ENCODE measurements at places on chromosomes 5 and 9. TPM values are rescaled to one million over a fixed set of nuclear protein-coding genes. Genes with fewer than 3 reads are reported as not detected.

TAS2R1 gene
- total RNA-seq: not detected

DNA sequence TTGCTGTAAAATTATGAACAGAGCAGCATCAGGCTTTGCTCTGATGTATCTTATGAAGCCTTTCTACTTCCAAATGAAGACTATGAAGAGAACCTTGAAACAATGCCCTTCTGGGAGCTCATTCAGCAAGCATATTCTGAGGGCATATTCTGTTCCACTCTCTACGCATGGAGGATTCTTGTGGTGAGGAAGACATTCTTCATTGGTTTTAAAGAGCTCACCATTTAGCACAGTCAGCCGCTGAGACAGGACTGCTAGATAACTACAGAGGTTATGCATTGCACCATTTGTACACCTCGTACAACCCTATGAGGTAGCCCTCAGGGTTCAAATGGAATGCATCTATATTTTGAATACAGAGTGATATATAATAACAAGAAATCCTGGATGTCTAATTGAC, 61.0 kb downstream of the INVS start:
- no peak for DNase-seq

DNA sequence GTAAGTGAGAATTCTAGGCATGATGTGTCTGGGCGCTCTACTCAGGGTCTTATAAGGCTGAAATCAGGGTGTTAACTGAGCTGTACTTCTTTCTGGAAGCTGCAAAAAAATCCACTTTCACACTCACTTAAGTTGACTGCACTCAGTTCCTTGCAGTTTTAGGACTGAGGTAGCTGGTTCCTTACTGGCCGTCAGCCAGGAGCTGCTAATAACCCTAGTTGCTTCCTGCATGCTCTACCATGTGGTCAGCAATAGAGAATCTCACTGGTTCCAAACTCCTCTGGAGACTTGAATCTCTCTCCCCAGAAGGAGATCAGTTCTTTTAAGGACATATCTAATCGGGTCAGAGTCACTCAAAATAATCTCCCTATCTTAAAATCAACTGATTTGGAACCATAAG, 911.2 kb downstream of the EFNA5 start:
- DNase-seq: no peak

GRCh38 chr5:179403426-179404147, 58.3 kb upstream of the ADAMTS2 start:
- no peak for DNase-seq

DNA sequence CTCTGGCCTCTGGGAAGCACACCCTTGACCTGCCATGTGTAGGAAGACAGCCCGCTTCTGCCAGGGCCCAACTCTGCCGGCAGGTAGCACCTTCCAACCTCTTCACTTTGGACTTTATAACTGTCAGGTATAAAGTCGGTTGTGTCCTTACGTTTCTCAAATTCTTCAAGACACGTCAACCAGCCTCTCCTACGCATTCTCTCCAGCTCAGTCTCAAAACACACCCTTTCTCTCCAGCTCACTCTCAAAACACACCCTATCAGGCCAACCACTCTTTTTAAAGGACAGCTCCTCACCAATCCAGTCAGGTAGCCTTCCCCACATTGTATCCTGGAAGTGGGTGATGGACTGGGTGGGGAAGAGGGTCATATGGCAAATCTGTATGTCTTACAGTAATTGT, 13.5 kb downstream of the FXN start:
- no peak for DNase-seq

DNA sequence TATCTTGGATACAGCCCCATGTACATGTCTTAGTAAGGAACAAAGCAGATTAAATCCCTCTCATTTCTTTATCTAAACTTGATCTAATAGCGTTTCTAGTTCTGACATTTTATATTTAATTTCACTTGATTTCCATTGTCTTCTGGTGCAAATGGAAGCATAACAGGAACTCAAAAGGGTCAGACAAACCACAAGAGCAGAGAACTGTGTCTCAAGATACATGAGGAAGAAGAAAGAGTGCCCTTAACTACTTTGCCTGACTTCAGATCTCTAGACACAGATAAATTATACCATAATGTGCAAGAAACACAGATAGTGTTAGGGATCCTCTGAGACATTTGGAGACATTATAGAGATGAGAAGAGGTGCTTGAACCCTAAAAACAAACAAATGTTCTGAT, 20.7 kb upstream of the STX17 start:
- no peak for DNase-seq

GRCh38 chr5:104023739-104024138, 461.1 kb upstream of the NUDT12 start:
- no peak for DNase-seq

- DNase-seq: no peak
Measured at GRCh38 chr9:93166699-93167098, 17.2 kb upstream of the WNK2 start.

LCN10 gene
- 8.8 TPM for total RNA-seq

DNA sequence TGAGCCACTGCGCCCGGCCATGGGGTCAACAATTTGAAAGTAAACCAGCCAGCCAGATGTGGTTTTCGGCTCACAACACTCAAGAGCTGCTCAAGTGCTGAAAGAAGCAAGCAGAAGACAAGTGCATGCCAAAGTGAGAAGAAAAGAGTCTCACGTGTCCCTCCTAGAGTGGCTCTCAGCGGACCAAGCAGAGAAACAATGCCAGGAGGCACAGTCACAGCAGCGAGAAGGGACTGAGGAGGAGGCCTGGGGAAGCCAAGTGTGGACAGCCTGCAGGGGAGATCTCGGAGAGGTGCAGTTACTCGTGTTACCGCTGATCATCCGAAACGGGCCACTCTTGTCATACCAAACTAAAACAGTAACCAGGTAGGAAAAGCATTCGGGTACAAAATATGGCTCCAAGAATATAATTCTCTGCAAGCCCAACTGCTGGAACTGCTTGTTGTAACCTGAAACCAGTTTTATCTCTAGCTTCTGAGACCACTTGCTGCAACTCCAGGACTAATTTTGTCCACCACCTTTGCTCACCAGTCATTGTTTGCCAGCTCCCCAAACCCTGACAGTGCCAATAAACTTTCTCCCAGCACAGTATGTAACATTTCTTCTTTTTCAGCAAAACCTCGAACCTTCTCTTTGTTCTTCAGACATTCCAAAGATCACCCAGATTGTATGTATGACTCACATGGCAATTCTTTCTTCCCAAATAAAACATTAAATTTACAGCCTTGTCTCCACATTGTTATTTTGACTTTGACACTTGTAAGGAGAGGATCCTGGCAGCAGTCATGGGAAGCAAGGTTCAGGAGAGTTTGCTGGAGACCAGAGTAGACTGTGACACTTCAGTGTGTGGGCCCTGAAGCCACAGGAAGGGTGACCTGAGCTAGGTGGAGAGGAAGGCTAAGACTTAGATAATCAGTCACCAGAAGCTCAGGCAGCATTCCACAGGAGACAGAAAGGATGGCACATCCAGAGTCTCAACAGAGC, 6.3 kb downstream of the SLC35D2 start:
- DNase-seq: no peak

Data from right atrium auricular region (tissue), 2 donors.